ENCODE measurements at places on chromosomes 4 and X. TPM values are rescaled to one million over a fixed set of nuclear protein-coding genes. Genes with fewer than 3 reads are reported as not detected.
A peak's percentile ranks its signal among the peaks of the same experiment; 100 is the strongest.

DNA sequence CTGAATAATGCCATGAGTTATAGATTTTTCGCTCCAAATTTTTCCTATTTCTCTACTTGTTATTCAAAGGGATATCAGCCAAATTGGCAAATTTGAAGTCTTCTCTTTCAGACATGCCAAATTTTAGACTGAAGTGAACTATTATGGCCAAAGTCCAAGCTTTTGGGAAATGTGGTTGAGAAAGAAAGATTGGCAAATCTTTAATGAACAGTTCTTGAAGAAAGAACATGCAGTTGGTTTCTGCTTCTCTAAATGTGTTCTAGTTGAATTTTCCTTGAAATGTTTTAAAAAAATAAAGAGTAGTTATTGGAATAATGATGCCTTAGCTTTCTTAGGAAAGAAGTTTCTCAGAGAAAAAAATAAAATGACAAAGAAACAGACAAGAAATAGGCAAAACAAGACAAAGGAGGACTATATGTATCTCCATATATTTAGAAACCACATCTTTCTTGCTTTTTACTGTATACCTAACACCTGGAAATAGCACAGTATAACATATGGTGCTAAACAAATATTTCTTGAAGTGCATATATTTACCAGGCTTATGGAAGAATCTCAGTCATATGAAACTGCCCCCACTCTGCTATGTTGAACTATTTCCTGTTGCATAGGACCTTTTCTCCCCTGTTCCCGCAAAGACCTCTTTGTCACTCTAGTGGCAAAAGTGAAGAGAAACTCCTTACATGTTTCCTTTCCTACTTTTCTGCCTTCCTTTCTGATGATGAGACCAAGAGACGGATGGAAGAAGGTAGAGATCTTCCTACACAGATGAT lies 250.0 kb downstream of the ARHGAP24 start:
- peak; percentile 38 for DNase-seq

- no peak for DNase-seq
Observed at GRCh38 chr4:144683516-144683915, 37.6 kb downstream of the HHIP start.

GRCh38 chrX:155028129-155028528 lies 1.5 kb downstream of the FUNDC2 start:
- no peak for DNase-seq

DNA sequence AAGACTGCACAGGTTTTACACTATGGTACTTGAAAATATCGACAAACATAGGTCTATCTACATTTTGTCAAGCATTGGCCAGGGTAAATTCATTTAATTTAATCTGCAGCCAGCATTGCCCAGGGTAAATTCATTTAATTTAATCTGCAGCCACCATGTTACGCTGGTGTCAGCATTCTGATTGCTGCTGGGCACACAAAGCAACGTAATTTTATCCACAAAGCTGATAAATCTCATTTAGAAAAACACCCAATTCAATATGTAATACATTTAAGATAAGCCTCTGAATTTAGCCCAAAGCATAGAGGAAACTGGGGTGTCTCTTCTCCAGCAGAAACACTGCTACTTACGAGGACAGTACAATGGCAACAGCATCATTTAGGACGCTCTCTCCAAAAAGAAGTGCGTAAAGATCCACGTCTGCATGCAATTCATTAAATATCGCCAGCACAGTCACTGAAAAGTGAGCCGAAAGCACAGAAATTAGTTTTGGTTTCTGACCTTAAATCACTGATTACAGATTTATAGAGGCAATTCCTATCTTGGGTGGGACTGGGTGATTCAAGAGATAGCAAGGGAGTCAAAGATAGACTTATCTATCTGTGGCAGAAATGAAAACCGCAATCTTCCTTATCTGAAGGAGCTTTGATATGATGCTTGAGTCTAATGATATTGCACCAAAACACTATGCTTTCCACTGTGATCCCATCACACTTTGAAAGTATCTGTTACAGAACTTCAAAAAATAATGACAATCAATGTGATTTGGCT lies 88.8 kb downstream of the CHST7 start:
- DNase-seq, result no peak

DNA sequence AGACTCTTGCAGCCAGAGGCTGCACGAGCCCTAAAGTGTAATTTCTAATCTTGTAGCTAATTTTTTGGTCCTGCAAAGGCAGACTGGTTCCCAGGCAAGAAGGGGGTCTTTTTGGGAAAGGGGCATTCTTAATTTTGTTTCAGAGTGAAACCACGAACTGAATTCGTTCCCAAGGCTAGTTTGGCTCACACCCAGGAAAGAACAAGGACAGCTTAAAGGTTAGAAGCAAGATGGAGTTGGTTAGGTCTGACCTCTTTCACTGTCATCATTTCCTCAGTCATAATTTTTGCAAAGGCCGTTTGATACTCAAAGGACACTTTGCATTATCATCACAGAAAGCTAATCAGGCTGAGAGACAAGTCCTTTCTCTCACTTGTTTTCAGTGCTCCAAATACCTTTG lies 30.9 kb downstream of the XG start:
- no peak for DNase-seq

- DNase-seq, result no peak
Observed at GRCh38 chr4:173528378-173529321, 1.4 kb downstream of the HAND2 start.

DNA sequence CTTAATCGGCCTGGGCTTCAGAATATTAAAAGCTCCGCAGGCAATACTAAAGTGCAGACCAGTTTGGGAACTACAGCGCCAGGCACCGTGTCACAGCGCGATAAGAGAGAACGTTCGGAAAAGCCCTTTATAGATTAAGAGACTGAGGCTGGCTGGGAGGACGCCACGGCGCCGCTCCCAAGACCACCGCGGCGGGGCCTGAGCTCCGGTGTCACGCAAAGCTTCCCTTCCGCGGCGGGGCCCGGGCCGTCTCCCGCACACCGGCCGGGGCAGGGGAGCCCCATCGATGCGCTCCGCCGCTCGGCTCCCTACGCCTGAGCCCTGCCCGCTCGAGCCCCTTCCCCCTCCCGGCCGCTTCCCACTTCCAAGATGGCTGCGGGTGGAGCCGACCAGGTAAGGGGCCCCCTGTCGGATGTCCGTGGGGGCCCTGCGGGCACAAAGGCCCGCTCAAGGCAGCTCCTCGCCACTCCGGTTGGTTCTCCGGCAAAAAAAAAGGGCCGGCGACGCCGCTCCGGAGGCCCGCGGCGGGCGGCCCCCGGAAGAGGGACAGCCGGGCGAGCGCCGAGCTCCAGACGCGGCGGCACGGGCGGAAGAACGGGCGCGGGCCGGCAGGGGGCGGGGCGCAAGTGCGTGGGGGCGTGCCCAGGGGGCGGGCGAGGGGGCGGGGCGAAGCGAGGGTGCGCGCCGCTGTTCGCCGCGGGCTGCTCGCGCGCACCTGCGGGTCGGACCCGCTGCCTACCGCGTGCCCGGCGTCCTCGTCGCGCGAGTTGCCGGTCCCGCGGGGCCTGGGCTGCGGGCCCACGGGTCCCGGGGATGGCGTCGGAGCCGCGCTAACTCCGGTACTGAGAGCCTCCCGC lies at the start of gene TBC1D14:
TBC1D14 (plus strand) TSS at position 714 of the 857 bp plus-strand sequence. CDS start 13,564 bp downstream, outside the sequence.
- peak; percentile 90 for DNase-seq

DNA sequence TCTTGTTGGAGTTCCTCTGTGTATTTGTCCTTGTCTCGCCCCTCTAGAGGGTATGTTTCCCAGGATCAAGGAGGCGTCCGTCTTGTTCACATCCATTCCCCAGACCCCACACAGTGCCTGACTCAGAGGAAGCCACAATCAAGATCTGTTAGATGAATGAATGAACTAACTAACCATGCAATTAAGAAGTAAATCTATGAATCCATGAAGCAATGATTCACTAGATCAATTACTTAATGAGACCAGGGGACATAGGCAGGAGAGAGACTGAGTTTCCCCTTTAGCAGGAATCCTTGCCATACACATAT lies 11.9 kb downstream of the BLOC1S4 start:
- DNase-seq, result no peak

GRCh38 chr4:140718241-140718952 lies 37.8 kb downstream of the TBC1D9 start:
- no peak for DNase-seq

GRCh38 chrX:44494357-44494756 lies 48.3 kb downstream of the FUNDC1 start:
- DNase-seq, result no peak

DNA sequence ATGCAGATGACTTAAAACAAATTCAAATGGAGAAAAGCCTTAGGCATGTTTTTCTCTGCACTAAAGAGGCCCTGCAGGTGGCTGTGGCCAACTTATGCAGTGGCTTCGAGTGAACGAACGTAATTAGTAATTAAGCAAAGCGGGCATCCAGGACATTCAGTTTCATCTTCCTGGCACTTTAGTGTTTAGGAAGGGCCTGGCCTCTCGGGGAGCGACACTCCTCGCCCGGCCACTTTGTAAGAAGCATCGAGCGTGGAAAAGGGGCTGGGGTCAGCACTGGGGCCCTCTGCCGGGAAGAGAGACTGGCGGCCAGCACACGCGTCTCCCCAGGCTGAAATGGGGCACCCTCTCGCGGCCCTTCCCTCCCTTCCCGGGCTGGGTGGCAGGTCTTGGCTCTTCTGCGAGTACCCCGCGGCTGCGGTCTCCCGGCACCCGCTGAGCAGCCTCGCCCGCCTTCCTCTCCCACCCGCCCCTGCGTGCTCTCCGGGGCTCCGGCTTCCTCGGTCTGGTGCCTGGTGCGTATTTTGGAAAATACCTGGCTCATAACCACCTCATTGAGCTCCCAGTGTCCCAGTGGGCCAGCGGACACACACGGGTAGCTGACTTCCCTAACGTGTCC lies 677 bp upstream of the CYP4V2 start:
- DNase-seq, result peak; percentile 69

DNA sequence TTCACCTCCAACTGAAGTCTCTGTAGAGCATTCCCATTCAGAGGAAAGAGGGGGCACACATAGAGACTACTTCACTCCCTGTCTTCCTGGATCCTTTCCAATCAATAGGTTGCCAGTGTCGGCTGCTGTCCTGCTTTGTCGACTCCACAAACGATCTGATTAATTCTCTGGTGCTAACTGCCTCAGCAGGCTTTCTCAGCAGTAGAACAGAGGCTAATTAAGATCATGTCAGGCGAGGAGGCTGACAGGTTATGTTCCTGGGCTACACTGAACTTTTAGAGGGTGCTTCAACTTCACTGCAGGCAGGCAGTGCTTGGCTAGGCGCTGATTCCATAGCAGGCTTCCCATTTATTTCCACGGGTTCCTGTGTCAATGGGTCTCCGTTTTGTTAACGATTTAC lies 79.2 kb downstream of the GRIA3 start:
- DNase-seq, result no peak

DNA sequence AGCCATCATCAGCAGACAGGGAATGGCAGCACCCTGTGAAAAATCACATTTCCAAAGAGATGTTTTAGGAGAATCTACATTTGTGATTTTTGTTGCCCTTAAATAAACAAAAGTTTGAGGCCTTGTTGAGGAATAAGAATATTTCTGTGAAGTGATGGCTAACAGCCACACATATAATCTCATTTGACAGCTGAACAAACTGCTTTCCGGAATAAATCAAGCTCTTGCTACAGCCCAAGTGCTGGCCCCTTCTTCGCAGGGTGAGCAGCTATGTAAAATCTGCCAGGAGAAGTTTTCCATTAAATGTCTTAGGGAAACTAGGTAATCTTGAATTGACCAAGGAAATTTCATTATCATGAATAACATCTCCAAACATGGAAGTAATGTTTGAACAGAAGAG lies 106.4 kb upstream of the GPM6B start:
- DNase-seq, result peak; percentile 67

- DNase-seq, result no peak
Observed at GRCh38 chr4:98773638-98774037, 115.2 kb upstream of the TSPAN5 start.

- DNase-seq, result no peak
Observed at GRCh38 chr4:182105416-182105815, 137.8 kb upstream of the TENM3 start.

DNA sequence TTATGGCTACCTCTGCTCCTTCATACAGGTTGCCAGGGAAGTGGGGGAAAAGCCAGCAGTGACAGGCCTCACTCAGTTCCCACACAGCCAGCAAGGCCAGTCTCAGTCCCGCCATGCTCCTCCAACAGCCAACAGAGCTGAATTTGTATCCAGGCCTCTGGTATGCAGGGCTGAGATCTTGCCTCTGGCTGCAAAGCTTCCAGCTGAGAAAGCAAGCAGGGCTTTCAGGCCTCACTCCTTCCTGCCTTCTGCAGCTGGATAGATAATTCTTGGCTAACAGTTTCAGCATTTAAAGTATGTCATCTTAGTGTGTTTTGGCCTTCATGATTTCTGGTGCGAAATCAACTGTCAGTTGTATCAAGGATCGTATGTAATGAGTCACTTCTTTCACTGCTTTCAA lies 103.6 kb downstream of the GNL3L start:
- no peak for DNase-seq

DNA sequence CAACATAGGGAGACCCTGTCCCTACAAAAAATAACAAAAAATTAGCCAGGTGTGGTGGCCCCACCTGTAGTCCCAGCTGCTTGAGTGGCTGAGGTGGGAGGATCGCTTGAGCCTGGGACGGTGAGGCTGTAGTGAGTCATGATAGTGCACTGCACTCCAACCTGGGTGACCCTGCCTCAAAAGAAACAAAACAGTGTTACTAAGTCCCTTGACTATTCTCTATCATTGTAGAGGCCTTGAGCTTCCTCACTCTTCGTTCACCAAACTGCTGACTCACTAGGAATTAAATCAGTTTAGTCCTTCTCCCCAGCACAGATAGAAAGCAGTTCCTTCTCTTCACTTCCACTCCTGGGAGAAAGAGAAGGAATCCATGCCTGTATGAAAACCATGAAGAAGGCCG lies 14.5 kb downstream of the CDS1 start:
- no peak for DNase-seq

GRCh38 chrX:69165087-69165651 lies at the start of gene PJA1:
PJA1 (minus strand) TSS chrX:69165453; CDS start chrX:69163073, 2,380 bp downstream.
- peak; percentile 66 for DNase-seq

The CWH43 gene
- not detected for total RNA-seq

The PAGE5 gene
- not detected for total RNA-seq

The CCDC110 gene
- 2.0 TPM for total RNA-seq

The GABRG1 gene
- not detected for total RNA-seq

The CSAG2 gene
- not detected for total RNA-seq

The ACE2 gene
- total RNA-seq, result not detected
